Globus pallidus (tissue), 1 donor: ENCODE measurements at places on chromosomes 2 and 18.

DNA sequence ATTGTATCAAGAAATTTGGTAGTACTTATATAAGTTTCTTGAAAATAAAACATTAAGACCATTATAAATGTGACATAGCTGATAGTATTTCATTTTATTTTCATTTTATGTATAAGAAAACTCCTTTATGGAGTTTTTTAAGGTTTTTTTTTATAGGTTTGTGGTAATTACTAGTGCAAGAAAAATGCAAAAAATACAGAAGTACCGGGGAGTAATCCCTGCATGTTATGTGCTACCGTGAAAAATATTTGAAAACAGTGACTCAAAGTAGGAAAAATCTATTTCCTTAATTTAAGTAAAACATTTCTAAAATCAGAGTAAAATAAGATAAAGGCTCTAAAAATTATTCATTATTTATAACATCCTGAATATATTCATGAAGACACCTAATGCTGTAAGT lies 21.6 kb downstream of the ZSWIM2 start:
- DNase-seq, result no peak

DNA sequence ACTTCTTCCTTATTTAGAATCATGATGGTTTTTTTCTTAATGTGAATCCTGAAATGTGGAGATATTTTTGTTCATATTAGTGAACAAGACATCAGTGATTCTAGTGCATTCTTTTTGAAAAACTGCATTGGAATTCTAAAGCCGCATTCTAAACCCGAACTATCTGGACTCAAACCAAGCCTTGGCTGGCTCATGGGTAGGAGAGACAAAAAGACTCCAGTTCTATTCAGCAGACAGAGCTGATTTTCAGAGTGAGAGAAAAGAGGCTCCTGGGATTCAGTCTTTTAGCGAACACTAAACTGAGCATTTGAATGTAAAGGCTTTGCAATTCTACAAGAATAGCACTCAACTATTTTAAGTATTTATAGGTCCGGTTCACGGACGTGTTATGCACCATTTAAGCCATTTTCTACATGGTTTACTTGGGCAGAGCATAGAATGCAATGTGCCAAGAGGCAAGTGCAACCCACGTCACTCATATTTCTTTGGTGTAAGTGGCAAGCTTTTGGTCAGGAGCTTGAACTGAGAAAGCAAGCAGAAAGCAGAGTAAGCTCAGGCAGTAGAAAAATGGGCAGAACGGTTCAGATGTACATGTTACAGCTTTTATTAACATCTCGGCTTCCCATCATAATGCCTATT lies 227.3 kb upstream of the RAB12 start:
- peak; percentile 77 for DNase-seq

DNA sequence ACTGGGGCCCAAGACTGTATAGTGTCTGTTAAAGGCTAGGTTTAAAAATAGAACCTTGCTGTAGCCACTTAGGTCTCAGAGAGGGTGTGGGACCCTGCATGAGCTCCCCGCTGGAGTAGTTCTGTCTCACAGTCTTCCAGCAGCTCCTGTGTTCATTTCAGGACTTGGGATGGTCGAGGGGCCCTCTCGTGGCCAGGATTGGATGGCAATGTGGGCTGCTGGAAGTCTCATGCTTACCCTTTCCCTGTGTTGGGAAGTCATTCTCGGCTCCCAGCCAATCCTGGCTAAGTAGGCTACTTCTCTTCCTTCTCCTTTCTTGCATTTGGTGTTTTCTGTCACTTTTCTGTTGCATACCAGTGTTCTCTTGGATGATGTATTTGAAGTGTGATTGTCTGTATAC lies 284.0 kb upstream of the GCFC2 start:
- DNase-seq, result no peak

GRCh38 chr2:51693640-51694039 lies 661.7 kb upstream of the NRXN1 start:
- no peak for DNase-seq

- DNase-seq, result no peak
Observed at GRCh38 chr18:30481871-30482270, 560.7 kb downstream of the DSC3 start.

- no peak for DNase-seq
Observed at GRCh38 chr2:64168201-64168600, 24.0 kb upstream of the PELI1 start.

GRCh38 chr2:229636571-229636970 lies 77.8 kb downstream of the DNER start:
- no peak for DNase-seq

DNA sequence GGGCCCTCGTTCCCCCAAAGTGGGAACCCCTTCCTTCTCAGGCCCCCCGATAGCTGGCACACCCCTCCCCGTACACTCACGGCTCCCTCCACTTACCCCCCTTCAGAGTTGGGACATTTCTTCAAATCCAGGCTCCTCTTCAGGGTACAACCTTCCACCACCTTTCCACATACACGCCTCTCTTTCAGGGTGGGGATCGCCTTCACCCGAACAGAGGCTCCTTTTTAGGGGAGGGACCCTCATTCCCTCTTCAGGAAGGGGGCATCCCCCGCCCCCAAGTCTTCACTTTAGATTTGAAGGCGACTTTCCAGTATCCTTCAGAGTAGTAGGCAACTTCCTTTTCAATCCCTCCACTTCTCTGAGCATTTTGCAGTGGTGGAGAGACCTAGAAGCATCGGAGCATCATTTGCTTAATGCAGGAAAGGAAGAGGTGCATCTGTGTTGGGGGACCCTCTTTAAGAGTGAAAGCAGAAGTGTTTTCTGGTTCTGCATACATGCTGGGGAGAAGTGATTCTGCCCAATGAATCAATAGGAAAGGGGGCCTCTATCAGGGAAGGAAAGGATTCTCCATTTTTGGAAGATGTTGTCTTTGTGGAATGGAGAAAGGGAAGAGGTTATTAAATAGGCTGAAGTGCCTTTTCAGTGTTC lies 845 bp downstream of the EML4 start:
- peak; percentile 15 for DNase-seq

DNA sequence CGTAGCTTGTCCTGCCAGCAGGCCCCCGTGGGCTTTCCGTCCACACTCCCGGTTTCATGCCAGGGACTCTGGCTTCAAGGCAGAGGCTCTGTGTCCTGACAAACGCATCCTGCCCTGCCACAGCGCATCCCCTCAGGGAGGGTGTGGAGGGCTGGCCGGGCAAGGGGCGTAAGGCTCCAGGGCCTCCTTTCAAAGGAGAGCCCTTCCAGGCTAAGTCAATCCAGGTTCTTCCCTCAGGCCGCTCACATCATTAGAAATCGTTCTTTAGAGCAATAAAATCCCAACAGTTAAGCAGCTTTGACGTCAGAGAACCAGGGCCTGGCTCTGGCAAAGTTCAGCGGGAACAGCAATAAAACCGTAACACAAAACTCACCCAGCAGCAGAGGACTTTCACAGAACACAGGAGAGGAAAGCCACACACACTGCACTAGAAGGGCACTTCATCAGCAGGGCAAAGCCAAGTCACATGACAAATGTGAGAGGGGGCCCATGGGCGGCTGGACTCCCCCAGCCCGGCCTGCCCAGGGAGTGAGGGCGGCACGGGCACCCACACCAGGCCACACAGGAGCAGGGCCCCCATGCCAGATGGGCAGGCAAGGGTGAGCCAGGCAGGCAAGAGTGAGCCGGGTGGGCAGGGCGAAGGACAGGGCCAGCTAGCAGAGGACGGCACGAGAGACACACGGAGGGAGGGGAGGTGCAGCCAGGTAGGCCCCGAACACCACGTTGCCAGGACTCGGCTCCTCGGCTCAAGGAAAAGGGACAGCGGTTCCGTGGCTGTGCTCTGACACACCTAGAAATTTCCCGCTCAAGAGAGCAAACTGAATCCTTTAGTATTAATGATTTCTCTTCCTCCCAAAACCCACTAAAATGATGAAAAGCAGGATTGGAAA lies 52.0 kb downstream of the HDAC4 start:
- no peak for DNase-seq

DNA sequence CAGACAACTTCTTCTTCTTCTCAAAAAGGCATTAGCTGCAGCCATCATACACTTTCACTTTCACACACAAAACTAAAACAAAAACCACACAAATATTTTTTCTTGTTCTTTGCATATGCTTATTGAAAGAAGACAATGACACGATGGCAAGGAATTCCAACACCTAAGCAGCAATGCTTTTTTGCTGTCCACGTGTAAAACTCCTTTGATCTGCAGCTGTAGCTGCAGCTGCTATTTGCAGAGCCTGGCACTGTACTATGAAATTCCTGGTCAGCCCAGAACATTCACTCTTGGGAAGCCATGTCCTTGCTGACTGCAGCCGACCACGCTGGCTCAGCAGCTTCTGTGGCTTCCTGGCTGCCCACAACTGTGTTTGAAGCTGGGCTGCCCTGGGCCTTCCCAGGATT lies 316.2 kb downstream of the CDH2 start:
- no peak for DNase-seq

GRCh38 chr2:46040563-46041155 lies 256.5 kb upstream of the EPAS1 start:
- no peak for DNase-seq

DNA sequence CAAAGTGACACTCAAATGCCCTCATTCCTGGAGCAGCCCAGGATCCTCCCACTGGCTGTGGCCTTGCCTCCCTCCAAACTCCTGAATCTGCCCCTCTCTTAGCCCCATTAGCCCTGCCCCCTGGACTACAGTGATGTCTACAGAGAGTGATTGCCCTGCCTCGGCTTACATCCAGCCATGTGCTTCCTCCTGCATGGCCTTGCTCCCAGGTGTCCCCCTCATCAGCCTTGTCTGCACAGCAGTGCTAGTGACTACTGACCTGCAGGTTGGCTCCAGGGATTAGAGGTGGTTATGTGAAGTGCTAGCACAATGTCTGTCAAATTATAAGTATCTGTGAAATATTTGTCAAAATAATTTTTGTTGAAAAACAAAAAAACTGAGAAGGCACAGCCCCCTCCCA lies 259.1 kb upstream of the MYT1L start:
- no peak for DNase-seq

DNA sequence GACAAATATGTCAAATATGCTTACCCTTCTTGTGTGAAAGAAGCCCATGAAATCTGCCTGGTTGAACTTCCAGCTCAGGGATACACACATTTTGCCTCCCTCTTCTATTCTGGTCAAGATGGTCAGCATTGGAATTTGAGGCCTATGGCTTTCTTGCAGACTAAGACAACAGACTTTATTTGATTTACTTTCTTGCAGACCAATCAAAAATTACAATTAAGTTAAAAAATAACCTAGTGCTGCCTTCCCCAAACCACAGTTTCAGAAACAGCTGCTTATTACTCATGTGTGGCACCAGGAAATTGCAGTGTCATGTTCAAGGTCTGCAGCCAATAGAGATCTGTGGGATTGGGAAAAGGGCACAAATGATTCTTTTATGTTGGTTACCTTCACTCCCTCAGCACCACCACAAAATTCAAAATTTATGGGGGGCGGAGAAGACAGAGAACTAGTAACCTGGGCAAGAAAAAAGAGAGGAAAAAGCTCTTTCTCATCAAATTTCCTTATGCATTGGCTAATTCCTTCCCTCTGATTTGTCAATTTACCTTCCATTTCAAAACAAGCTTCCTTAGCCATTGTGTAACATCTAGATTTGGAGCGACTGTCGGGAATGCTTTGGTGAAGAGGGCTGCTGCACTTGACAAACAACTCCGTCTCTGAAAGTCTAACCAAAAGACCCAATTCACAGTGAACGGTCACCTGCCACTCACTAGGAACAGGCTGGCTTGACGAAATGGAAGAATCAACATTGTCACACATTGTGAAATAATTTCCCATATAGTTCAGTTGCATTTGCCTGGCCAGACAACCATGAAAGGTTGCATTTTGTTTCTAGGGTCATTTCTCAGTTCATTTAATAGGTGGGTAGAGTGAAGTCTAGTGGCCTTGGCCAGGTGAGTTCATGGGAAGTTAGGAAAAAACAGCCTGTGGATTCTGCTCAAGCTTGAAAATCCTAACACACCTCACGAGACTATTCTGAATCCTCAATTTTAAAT lies 100.4 kb upstream of the FZD5 start:
- DNase-seq, result no peak

- no peak for DNase-seq
Observed at GRCh38 chr2:98898423-98898841, 37.6 kb downstream of the CRACDL start.

DNA sequence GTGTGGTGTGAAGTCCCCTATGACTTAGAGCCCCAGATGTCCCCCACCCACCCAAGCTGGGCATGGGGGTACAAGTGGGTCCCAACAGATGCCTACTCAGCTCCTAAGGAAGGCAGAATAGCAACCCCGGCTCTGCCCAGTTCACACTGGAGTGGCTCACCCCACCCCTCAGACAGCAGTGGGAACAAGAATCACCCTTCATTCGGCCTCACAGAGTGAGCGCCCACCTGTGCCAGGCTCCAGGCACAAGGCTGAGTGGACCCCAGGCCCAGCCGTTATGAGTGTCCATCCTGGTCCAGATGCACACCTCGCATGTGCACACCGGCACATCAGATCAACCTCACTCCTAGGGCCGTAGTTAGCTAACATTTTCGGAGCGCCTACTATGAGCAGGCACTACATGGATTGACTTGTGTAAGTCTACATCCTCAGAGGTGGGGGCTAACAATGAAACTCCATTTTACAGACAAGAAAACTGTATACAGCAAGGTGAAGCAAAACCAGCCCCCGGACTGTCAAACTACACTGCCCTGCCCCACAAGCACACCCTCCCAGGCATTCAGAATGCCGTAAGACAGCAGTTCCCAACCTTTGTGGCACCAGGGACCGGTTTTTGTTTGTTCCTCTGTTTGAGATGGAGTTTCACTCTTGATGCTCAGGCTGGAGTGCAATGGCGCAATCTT lies 2.8 kb upstream of the ASTL start:
- DNase-seq, result no peak

- no peak for DNase-seq
Observed at GRCh38 chr2:224059178-224059577, 20.1 kb upstream of the SERPINE2 start.

DNA sequence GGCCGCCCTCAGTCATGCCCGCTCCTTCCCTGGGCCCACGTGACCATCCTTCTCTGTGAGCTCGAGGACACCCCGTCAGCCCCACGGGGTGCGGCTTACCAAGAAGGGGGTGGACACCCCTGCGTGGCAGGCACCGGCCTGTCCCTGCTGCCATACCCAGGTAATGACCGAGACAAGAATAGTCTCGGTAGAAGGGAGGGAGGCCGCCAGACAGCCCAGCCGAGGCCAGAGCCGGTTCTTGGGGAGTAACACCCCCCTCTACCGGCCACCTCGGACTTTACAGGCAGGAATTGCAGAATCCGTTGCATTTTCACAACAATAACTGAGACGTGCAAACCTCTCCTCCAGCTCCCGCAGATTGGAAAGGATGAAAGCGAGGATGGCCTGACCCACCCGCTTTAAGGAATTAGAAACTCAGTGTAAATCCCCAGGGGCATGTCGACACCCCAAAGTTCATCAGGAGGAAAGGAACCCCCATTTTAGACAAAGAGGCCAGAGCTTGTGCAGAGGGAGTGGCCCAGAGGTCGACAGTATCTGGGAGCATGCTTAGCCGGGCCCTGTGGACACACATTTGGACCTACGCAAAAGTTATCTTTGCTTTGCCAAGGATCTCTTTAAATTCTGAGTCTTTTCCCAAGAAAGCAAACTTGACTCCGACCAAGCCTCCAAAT lies 60.1 kb upstream of the GLI2 start:
- DNase-seq, result no peak

DNA sequence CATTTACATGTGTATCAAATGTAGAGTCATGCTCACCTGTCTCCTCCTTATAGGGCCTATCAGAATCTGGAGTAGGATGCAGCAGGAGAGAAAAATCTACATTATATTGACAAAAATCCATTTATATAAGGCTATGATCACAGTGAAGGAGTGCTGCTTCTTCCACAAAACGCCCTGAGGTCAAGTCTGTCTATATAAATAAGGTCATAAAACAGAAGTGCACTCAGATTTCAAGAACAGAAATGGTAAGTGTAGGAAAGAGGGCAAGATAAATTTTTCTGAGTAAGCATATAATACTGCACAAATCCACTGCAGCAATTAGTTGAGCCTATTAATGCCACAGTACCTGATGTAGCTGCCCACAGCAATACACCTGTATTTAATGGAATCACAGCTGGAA lies 51.8 kb downstream of the COL5A2 start:
- DNase-seq, result no peak
